Progenitor cell of endocrine pancreas (in vitro differentiated cells): ENCODE measurements at places on chromosomes 6 and 20. TPM values are rescaled to one million over a fixed set of nuclear protein-coding genes. Genes with fewer than 3 reads are reported as not detected.
A peak's percentile ranks its signal among the peaks of the same experiment; 100 is the strongest.

DNA sequence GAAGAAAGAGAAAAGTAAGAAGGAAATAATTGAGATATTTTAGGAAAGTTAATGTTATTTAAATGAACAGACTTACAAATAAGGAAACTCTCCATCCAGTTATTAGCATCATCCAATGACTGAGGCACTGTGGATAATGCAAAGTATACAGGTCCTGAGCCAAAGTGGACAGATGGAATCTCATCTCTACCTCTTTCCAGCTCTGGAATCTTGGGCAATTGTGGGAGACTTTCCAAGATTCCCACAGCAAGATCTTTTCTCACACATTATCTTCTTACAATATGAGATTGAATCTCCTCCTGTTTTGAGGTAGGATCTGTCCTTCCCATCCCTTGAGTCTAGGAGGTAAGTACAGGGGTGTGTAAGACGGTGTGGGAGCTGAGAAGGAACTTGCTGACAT, 28.9 kb downstream of the HTR1E start:
- no peaks in the 10 kb centered on the region for H3K4me1 ChIP-seq
- no peak overlapping the region for H3K27ac ChIP-seq
- DNase-seq = no peak
- no peak overlapping the region for H3K4me3 ChIP-seq

Gene GTF2H4
- 73.0 and 74.7 TPM in 2 replicates for total RNA-seq

Gene XKR7
- total RNA-seq = 2.4 and 2.7 TPM in 2 replicates

Gene RBM24
- total RNA-seq = 1.2 and 1.5 TPM in 2 replicates

- no peak overlapping the region for H3K27ac ChIP-seq
- no peaks in the 10 kb centered on the region for H3K27me3 ChIP-seq
- DNase-seq = no peak
- no peaks in the 10 kb centered on the region for H3K4me1 ChIP-seq
- no peaks in the 10 kb centered on the region for H3K36me3 ChIP-seq
- no peak overlapping the region for H3K4me3 ChIP-seq
Measured at GRCh38 chr6:65295812-65296211, 411.2 kb downstream of the EYS start.

GRCh38 chr20:34988191-34988540, 32.5 kb downstream of the MYH7B start:
- H3K36me3 ChIP-seq = peaks cover 3% of the 10 kb centered on the region
- no peak for DNase-seq
- peaks cover 24% of the 10 kb centered on the region for H3K27me3 ChIP-seq
- no peak overlapping the region for H3K4me3 ChIP-seq
- H3K27ac ChIP-seq = peak overlapping the region; percentile 76
- H3K4me1 ChIP-seq = peaks cover 17% of the 10 kb centered on the region

DNA sequence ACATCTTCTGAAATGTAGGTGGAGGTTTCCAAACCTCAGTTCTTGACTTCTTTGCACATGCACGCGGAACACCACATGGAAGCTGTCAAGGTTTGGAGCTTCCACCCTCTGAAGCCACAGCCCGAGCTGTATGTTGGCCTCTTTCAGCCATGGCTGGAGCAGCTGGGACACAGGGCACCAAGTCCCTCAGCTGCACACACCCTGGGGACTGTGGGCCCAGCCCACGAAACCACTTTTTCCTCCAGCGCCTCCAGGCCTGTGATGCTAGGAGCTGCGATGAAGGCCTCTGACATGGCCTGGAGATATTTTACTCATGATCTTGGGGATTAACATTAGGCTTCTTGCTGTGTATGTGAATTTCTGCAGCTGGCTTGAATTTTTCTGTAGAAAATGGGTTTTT, 68.7 kb downstream of the RNF217 start:
- no peak for DNase-seq
- no peaks in the 10 kb centered on the region for H3K4me1 ChIP-seq
- H3K27me3 ChIP-seq = no peaks in the 10 kb centered on the region
- H3K27ac ChIP-seq = no peak overlapping the region
- H3K36me3 ChIP-seq = peaks cover 13% of the 10 kb centered on the region

- DNase-seq = no peak
- no peaks in the 10 kb centered on the region for H3K4me1 ChIP-seq
- H3K27ac ChIP-seq = no peak overlapping the region
- no peak overlapping the region for H3K4me3 ChIP-seq
- no peaks in the 10 kb centered on the region for H3K36me3 ChIP-seq
Measured at GRCh38 chr20:38184101-38184500, 19.0 kb upstream of the TGM2 start.

Gene DUSP15
- total RNA-seq = 13.2 and 14.9 TPM in 2 replicates

DNA sequence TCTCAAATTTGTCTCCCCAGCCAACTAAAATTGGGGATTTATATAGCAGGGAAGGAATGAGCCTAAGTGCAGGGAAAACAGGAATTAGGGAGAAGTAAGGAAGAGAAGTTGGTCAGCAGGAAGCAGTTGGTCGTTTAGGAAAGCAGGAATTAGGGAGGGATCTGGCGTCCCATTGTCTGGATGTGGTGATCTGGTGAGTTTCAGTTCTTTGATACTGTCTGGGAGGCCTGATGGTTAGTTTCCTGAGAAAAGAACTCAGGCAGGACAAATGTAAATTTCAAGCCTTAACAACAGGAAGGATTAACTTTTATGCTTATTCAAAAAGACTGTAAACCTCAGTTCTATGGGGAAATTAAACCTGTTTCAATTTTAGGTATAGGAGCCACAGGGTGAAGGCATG, 116.2 kb upstream of the PRL start:
- no peak for DNase-seq
- H3K4me3 ChIP-seq = no peak overlapping the region
- H3K27me3 ChIP-seq = no peaks in the 10 kb centered on the region

DNA sequence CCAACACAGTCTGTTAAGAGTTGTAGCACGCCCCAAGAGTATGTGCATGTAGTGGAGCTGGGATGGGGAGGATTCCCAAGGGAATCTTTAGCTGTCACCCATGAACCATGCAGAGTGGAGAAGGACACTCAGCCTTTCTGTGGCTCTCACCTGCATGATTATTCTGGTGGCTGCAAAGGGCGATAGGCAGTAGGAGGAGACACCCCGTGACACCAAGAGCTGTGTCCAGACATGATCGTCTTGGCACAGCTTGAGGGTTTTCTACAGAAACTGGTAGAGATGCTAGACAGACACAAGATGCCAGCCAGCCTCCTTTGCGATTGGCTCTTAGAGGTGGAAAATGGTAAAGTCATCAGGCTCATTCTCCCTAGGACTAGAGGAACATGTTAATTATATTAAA, 3.1 kb upstream of the CSE1L start:
- peaks cover 1% of the 10 kb centered on the region for H3K36me3 ChIP-seq
- H3K27me3 ChIP-seq = no peaks in the 10 kb centered on the region
- H3K27ac ChIP-seq = no peak overlapping the region
- H3K4me1 ChIP-seq = peaks cover 7% of the 10 kb centered on the region
- H3K4me3 ChIP-seq = no peak overlapping the region
- no peak for DNase-seq

- peaks cover 3% of the 10 kb centered on the region for H3K27me3 ChIP-seq
- no peak for DNase-seq
- H3K4me1 ChIP-seq = peaks cover 2% of the 10 kb centered on the region
- no peak overlapping the region for H3K27ac ChIP-seq
- no peak overlapping the region for H3K4me3 ChIP-seq
Measured at GRCh38 chr20:44700306-44700705, 14.9 kb upstream of the CCN5 start.

GRCh38 chr20:17671011-17671410, 11.0 kb downstream of the RRBP1 start:
- H3K27ac ChIP-seq = no peak overlapping the region
- H3K27me3 ChIP-seq = no peaks in the 10 kb centered on the region
- peaks cover 25% of the 10 kb centered on the region for H3K36me3 ChIP-seq
- H3K4me1 ChIP-seq = peaks cover 12% of the 10 kb centered on the region
- H3K4me3 ChIP-seq = no peak overlapping the region

Gene MRPS18A
- 39.8 and 41.9 TPM in 2 replicates for total RNA-seq

GRCh38 chr20:47711046-47711752, 74.1 kb downstream of the SULF2 start:
- H3K27me3 ChIP-seq = no peaks in the 10 kb centered on the region
- H3K4me1 ChIP-seq = peaks cover 5% of the 10 kb centered on the region
- peaks cover 9% of the 10 kb centered on the region for H3K36me3 ChIP-seq
- H3K27ac ChIP-seq = no peak overlapping the region
- no peak overlapping the region for H3K4me3 ChIP-seq
- DNase-seq = no peak

GRCh38 chr6:75481936-75482593, 11.5 kb downstream of the FILIP1 start:
- DNase-seq = no peak
- no peak overlapping the region for H3K4me3 ChIP-seq
- H3K4me1 ChIP-seq = no peaks in the 10 kb centered on the region

- H3K27me3 ChIP-seq = no peaks in the 10 kb centered on the region
- DNase-seq = no peak
- H3K4me3 ChIP-seq = no peak overlapping the region
- no peak overlapping the region for H3K27ac ChIP-seq
- no peaks in the 10 kb centered on the region for H3K36me3 ChIP-seq
- peaks cover 11% of the 10 kb centered on the region for H3K4me1 ChIP-seq
Measured at GRCh38 chr6:15593798-15594197, 69.0 kb downstream of the DTNBP1 start.

GRCh38 chr6:30795549-30796293, 51.4 kb upstream of the IER3 start:
- H3K4me1 ChIP-seq = peaks cover 1% of the 10 kb centered on the region
- DNase-seq = no peak
- H3K36me3 ChIP-seq = no peaks in the 10 kb centered on the region
- H3K4me3 ChIP-seq = no peak overlapping the region
- H3K27ac ChIP-seq = no peak overlapping the region

GRCh38 chr6:34157851-34158250, 12.0 kb upstream of the GRM4 start:
- no peaks in the 10 kb centered on the region for H3K36me3 ChIP-seq
- H3K4me3 ChIP-seq = no peak overlapping the region
- no peak for DNase-seq
- H3K27ac ChIP-seq = no peak overlapping the region
- peaks cover 1% of the 10 kb centered on the region for H3K4me1 ChIP-seq

DNA sequence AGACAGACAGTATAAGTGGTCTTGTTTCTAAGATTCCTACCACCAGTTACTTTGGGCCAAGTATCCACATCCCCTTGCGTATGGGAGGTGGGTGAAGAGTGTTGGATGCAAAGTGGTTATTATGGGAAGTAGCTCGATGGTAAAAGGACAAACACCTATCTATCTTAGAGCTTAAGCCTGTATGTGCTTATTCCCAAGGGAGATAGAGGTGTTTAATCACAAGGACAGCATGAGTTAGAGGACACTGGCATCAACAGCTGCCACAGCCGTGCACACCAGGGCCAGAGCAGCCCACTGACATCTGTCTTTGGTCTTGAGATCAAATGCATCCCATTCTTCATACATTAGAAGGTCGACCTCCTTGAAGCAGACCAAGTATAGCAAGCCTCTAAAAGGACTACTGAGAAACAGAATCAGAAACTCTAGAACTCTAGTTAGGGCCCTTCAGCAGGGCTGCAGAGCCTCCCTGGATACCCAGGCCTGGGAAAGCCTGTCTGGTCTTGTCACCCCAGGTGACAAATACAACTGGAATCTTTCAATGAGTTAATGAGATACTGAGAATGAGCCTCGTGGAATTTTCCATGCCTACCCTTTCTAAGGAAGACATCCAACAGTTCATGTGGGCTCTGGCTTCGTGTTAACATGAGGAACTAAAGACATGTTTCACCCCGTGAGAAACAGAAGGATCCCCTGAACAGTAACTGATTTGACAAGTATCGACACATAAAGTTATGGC, 28.7 kb downstream of the TXNDC5 start:
- peaks cover 50% of the 10 kb centered on the region for H3K36me3 ChIP-seq
- DNase-seq = no peak
- no peak overlapping the region for H3K4me3 ChIP-seq

DNA sequence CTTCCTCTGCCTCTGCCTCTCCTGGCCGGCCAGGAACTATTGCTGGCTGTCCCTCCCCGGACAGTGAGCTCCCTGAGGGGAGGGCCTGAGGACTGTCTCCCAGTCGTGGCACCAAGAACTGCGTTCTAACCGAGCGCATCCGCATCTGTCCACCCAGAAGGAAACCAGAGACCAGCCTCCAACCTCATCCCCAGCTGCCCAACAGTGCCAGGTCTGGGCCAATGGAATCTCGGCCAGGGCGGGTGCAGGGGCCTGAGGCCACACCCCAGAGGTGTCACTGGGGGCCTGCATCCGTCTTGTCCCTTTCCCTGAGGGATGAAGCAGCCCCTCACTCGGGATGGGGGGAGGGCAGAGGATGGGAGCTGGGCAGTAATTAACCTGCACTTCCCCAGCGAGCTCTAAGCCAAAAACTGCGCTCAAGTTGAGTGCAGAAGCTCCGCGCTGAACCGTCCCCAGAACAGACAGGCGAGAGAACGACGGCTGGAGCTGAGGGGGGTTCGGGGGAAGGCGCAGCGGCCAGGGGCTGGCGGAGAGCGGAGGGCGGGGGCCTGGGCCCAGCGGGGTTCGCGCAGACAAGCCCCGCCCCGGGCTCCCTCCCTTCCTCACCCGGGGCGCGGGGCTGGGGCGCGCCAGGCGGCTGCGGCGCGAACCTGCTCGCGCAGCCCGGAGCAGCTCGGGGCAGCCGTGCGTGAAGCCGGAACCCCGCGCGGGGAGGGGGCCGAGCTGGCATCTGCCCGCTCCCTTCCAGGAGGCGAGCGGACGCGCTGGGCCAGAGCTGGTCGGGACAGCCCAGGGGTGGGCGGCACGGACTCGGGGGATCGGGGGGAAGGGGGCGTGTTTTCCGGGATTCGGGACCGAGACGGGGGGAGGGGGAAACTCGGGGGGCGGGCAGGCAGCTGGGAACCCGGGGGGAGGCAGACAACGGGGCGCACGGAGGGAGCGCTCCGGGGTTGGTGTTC, 1.4 kb downstream of the TFEB start:
- H3K4me1 ChIP-seq = no peaks in the 10 kb centered on the region
- H3K27me3 ChIP-seq = peaks cover 36% of the 10 kb centered on the region
- DNase-seq = peak; percentile 36

GRCh38 chr6:27095914-27096313, 151.6 kb upstream of the PRSS16 start:
- no peak overlapping the region for H3K27ac ChIP-seq
- H3K27me3 ChIP-seq = peaks cover 52% of the 10 kb centered on the region
- DNase-seq = no peak
- no peak overlapping the region for H3K4me3 ChIP-seq

Gene C6orf47
- 23.6 and 24.1 TPM in 2 replicates for total RNA-seq

- no peak overlapping the region for H3K4me3 ChIP-seq
- no peaks in the 10 kb centered on the region for H3K36me3 ChIP-seq
- peaks cover 6% of the 10 kb centered on the region for H3K27me3 ChIP-seq
Measured at GRCh38 chr20:19047040-19047950, 165.1 kb upstream of the SLC24A3 start.

GRCh38 chr6:31356216-31356945, 598 bp downstream of the HLA-B start:
- peaks cover 78% of the 10 kb centered on the region for H3K27me3 ChIP-seq
- no peak for DNase-seq
- no peaks in the 10 kb centered on the region for H3K36me3 ChIP-seq
- H3K27ac ChIP-seq = no peak overlapping the region
- H3K4me3 ChIP-seq = peak overlapping the region; percentile 83
